NCI-H2081 treated with DMSO at 0.1 percent for 48 hours (cell line): ENCODE measurements at places on chromosomes 2 and 18.

- no peak for DNase-seq
These were observed 9.9 kb downstream of the EPAS1 start for GRCh38 chr2:46306988-46307655.

- no peak for DNase-seq
These were observed 65.7 kb downstream of the LRRTM1 start for GRCh38 chr2:80238692-80239469.

GRCh38 chr2:99618579-99619097 is 128.8 kb upstream of the REV1 start:
- DNase-seq = no peak

GRCh38 chr2:148257276-148257675 is 236.4 kb downstream of the MBD5 start:
- no peak for DNase-seq

DNA sequence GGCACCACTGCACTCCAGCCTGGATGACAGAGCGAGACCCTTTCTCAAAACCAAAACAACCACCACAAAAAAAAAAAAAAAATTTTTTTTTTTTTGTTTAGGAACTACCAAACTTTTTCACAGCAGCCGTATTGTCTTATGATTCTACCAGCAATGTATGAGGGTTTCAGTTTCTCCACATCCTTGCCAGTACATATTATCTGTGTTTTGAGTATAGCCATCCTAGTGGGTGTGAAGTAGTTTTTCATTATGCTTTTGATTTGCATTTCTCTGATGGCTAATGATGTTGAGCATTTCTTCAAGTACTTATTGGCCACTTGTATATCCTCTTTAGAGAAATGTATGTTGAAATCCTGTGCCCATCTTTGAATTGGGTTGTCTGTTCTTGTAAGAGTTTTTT is 51.7 kb downstream of the COX7A2L start:
- DNase-seq = no peak

GRCh38 chr2:111134055-111134454 is 13.3 kb downstream of the BCL2L11 start:
- DNase-seq = no peak

DNA sequence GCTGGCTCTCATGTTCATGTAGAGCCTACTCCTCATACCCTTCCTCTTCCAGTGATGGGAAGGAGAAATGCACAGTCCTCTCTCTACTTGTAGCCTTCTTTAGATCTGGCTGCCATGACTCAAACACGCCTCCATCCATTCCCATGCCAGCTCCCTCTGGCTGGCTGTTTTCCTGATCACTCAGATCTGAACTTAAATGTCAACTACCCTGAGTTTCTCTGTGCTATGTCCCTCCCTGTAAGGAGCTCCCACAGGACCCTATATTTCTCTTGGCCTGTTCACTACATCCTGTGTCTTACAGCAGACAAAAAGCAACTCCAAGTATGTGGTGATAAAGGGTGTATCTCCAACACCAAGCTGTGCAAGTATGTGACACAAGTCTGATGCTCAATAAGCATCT is 152.4 kb downstream of the TCF4 start:
- no peak for DNase-seq

GRCh38 chr2:206527153-206527552 is 83.8 kb downstream of the ADAM23 start:
- no peak for DNase-seq

DNA sequence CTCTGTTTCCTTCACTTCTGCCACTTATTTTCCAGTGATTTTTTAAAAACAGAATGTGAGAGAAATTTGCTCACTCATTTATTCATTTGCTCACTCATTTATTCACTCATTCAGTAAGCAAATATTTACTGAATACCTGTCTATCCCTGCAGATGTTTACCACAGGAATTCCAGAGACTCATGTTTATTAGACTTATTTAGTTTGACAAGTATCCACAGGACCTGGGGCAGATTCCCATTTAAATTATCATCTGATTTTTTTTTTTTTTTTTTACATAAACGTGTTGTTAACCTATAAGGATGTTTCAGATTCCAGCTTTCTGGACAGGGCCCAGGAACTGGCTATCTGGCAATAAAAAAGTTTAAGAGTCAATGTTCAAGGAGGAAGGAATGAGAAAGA is 175.1 kb upstream of the ERBB4 start:
- DNase-seq = no peak

DNA sequence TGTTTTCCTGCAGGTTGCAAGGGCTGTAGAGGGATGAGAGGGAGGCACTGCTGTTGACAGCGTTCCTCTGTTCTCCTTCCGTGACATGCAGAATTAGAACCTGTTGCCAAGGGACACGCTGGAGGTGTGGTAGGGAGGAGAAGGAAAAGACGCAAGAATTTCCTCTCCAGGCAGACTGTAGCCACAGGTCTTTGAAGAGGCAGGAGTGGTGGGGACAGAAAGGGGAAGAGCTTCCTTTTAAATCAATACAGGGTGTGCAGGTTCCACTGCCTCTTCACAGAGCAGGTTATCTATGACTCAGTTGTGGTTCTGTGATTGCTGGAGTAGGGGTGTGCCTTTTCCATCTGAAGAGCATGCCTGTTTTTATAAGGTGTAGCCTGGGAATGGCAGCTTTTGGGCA is 133.0 kb downstream of the WDSUB1 start:
- no peak for DNase-seq

- no peak for DNase-seq
These were observed 102.1 kb downstream of the FAM117B start for GRCh38 chr2:202736826-202737225.

GRCh38 chr18:59011289-59011688 is 128.4 kb upstream of the SEC11C start:
- DNase-seq = no peak

DNA sequence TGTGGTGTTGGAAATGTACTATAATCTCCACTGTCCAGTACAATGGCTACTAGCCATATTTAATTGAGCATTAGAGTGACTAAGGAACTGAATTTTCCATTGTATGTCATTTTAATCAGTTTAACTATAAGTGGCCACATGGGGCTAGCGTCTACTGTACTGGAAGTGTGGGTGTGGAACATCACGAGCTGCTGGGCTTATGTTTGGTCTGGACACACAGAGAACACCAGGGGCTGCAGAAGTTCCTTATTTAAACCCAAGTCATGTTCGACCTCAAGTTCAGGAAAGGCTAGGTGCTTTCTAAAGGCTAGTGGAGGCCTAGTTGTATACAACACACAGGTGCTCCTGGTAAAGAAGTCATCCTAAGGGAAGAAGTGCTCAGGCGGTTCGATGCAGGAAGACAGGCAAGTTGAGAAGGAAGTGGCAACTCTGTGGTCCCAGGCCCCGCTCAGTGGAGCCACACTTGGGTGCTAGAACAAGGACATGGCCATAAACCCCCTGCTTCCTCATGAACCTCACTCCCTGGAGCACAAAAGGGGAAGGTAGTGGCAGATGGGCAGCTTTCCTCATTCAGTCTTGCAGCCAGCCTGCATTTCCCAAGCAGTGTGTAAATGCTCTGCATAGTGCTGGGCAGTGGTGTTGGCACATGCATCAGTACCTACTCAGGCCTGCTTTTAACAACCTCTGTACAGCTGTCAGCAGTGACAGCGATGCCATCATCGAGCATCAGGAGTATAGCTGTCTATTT is 13.3 kb downstream of the LGALSL start:
- DNase-seq = no peak

- DNase-seq = no peak
These were observed 289.3 kb upstream of the RAB12 start for GRCh38 chr18:8319798-8320489.

DNA sequence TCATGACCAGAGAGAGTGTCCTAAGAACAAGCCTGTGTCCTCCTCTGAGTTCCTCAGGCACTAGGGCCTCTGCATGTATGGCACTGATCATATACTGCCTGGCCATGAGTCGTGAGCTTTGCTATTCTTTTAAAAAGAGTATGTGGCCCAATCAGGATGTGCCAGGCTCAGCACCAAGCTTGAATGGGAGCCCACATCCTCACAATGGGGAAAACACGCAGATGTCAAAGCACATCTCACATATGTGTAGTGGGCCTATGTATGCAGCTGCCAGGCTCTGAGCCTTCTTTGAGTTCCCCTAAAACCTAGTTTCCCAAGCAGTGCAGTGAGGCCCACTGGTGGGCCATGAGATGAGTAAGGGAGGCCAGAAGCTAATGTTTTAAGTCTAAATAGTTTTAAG is 69.9 kb upstream of the SLC1A4 start:
- DNase-seq = no peak

DNA sequence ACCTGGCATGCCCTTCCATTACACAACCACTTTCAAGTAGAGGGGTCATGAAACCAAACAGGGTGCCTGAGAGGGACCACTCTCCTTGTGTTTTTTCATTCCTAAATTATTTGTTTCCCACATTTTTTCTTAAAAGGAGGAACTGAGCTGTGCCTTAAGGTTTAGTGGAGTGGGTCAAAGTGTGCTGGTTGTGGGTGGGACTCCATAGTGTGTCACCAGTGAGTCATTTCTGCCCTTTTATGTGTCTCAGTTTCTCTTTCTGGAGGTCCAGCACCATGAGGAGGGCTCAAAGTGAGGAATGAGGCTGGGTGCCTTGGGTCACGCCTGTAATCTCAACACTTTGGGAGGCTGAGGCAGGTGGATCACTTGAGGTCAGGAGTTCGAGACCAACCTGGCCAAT is 37.8 kb downstream of the COMMD1 start:
- no peak for DNase-seq

- DNase-seq = no peak
These were observed 228.6 kb upstream of the DOK6 start for GRCh38 chr18:69172046-69172445.

DNA sequence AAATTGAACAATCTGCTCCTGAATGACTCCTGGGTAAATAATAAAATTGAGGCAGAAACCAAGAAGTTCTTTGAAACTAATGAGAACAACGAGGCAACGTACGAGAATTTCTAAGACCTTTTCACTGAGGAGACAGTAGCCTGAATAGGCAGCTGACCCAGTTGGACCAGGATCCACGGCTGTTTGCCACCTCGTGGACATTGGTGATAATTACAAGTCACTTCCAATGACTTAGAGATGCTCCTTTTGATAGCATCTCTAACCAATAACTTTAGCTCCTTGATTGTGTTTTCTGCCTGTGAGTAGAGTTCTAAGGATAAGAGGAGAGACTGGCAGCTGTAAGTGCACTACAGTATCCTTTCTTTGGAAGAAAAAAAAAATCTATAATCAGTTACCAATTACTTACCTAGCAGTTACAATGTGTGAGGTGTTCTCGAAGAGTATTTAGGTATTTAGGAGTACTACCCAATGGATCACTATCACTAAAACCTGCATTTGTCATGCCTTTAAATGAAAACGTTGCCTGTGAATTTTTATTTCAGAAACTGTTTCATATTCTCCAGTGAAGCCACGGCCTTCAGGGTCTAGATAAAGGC is 31.3 kb upstream of the CNTNAP5 start:
- no peak for DNase-seq

- DNase-seq = no peak
These were observed 47.7 kb upstream of the TMEM247 start for GRCh38 chr2:46431481-46432235.

DNA sequence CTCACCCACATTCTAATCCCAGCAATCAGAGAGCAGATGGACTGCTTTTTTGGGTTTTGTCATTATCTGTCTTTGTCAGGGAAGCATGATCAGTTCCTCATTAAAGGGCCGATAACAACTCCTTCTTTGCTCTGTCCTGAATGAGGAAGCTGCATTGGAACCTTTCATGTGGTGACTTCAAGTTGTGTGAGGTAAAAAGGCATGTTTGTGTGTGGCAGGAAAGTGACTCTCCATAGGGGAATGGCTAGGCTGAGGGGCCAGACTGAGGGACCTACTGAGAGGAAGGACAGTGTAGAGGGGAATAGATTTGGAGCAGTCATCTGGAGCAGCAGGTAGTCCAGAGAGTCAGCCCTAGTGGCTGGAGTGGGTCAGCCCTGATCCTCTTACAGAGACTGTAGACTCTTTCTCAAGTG is 23.6 kb upstream of the LRRTM1 start:
- DNase-seq = no peak

GRCh38 chr2:20476481-20476880 is 29.6 kb downstream of the RHOB start:
- DNase-seq = no peak

DNA sequence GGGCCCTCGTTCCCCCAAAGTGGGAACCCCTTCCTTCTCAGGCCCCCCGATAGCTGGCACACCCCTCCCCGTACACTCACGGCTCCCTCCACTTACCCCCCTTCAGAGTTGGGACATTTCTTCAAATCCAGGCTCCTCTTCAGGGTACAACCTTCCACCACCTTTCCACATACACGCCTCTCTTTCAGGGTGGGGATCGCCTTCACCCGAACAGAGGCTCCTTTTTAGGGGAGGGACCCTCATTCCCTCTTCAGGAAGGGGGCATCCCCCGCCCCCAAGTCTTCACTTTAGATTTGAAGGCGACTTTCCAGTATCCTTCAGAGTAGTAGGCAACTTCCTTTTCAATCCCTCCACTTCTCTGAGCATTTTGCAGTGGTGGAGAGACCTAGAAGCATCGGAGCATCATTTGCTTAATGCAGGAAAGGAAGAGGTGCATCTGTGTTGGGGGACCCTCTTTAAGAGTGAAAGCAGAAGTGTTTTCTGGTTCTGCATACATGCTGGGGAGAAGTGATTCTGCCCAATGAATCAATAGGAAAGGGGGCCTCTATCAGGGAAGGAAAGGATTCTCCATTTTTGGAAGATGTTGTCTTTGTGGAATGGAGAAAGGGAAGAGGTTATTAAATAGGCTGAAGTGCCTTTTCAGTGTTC is 845 bp downstream of the EML4 start:
- DNase-seq = no peak

DNA sequence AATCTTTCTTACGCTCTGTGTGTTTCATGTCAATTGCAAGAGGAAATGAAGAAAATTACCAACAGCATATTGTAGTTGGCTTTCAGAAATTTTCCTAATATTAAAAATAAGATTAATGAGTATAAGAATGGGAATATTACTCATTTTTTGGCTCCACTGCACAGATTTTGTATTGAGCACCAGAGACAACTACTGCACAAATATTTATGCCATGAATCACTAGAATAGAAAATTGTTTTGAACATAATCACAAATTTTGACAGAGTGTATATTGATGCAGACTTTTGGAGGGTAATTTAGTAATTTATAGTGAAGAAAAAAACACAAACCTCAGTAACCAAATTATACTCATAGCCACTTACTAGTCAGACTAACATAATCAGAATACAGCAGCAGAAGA is 118.3 kb downstream of the DOK6 start:
- DNase-seq = no peak

DNA sequence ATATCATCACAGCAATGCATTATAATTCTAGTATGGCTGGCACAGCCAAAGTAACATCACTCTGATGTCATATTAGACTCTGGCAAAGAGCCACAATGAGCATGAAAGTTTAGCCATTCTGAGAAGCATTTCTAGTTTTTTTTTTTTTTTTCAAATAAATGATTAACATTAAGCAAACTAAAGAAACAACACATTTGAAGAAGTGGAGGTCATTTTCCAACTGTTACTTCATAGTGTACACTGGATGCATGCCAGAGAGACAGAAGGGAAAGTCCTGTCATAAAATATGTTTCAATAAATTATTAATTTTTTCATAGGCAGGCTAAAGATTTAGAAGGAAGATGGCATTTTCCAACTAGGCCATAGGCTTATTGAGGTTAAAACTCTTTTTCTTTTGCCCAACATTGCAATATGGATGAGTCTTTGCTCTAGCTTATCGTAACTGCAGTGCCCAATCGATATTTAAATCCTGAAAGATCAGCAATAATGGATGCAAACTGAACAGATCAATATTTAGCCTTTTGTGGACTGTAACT is 1630.4 kb upstream of the ACVR2A start:
- DNase-seq = no peak
